ENCODE measurements at places on chromosomes 2 and 18.

- DNase-seq = no peak
These were observed 570.0 kb upstream of the GCFC2 start for GRCh38 chr2:76280686-76281085.

GRCh38 chr2:135409436-135409835, 121.6 kb downstream of the ZRANB3 start:
- no peak for DNase-seq

DNA sequence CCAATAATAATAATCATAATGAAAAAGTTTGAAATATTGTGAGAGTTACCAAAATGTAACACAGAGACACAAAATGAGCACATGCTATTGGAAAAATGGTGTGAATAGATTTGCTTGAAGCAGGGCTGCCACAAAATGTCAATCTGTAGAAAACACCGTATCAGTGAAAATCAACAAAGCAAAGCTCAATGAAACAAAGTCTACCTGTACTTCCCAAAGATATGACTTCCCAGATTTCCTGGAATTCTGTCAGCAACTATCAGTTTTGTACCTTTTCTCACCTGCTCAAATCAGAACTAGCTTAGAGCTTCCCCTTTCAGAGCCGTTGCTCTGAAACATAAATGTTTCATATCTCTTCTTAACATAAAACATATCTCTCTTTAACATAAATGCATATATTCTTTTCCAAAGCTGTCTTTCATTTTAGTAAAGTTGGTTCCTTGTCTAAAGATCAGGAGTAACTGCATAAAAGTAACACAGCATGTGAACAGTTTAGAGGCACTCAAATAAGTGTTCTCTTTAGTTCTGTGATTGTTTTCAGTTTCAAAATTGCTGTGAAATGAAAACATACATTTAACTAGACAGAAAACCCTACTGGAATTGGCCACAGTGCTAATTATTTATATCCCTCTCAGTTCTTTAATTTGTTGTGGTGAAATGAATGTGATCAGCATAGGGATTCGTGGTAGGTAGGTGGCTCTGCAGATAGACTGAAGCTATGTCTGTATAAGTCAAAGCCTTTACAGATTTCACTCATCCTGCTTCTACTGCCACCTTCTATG, 262.5 kb downstream of the KCNJ3 start:
- no peak for DNase-seq

DNA sequence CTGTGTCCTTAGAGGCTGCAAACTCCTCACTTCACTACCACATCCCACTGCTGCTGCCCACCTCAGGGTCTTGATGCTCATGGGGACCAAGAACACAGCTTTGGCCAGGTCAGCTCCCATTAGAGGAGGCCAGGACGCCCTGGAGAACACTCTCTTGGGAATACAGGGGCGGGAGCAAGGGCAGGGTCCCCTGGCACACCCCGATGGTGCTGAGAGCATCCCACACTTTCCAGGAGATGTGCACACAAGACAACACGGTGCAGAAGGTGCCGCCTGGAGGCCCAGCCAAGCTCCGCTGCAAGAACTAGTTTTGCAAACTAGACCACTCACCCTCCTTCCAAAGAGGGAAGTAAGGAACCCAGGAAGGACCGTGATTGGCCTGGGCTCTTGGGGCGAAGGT, 304.4 kb upstream of the SALL3 start:
- no peak for DNase-seq

DNA sequence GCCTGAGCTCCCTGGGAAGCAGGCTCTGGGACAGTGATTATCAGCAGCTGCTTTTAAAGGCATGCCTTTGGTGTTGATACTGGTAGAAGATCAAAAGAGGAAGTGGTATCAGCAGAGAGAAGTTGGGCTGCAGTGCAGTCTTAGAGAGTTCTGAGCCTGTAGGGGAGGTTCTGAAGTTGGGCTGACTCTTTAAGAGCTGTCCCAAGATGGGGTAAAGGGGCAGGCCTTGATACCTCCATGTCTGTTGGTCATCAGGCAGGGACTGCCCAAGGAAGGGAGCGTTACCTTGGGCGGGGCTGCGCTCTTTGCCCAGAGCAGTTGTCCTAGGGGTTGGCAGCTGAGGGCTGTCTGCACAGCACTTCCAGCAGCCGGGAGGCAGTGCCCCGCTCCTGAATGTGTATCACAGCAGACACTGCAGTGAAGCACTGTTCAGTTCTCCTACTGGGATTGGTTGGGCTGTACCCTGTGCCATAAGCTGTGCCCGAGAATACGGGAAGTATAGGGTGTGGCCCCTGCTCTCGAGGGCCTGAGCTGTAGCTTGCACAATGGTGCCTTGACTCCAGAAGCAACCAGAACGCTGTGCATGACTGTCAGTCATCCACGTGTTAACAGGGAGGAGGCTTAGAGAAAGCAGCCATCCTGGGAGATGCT, 177.0 kb downstream of the CTIF start:
- no peak for DNase-seq

- DNase-seq = no peak
These were observed 97.9 kb upstream of the SERTAD2 start for GRCh38 chr2:64751286-64752260.

DNA sequence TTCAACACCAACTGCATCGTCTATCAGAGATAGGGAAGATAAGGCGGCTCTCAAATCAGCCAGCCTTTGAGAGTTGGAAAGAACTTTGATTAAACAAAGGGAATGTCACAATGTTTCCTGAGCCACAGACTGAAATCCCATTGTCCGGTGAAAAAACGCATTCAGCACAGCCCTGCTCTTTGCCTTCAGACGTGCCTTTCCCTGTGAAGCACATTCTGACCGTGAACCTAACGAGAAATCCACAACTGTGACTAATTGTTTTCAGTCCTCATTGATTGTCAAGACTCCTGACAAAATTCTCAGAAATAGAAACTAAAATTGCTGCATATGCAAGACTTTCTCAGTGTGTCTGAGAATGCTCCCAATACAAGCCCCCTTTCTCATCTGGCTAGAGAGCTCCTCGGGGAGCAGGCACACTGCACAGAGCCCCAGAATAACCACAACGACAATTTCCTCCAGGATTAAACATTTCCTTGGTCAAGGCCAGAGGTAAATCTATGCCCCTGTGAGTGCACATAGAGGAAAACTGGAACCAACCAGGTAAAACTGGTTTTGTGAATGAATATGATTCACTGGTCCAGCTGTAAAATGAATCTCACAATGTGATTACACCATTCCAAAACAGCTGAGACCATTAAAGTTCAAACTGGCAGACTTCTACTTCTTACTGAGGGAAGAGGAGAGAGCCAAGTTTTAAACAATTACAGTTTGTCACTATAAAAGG, 561.9 kb upstream of the ID2 start:
- DNase-seq = no peak

GRCh38 chr2:136645236-136645828, 120.0 kb upstream of the THSD7B start:
- no peak for DNase-seq

GRCh38 chr2:157174321-157174720, 83.2 kb upstream of the GALNT5 start:
- DNase-seq = no peak

GRCh38 chr2:195572895-195573683, 83.9 kb upstream of the SLC39A10 start:
- DNase-seq = no peak

GRCh38 chr18:75408554-75409506, 18.7 kb downstream of the SMIM21 start:
- no peak for DNase-seq

GRCh38 chr2:38499548-38500282, 103.0 kb downstream of the HNRNPLL start:
- no peak for DNase-seq

- no peak for DNase-seq
These were observed 508.0 kb downstream of the BCL11A start for GRCh38 chr2:60045456-60045855.

DNA sequence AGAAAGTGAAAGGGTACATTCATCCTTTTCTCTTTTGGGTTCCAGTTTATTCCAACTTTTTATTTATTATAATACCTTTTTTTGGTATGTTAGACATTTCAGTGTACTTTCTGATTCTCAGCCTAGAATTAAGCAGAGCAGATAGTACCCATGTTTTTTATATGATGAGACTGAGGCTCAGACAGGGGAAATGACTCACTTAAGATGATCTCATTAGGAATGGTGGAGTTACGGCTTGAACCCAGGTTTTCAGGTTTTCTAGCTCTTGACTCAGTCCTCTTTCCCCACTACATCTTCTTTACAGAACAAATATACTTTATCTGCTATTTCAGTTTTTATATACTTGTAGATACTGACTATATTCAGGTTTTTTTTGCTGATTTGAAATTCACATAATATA, 51.7 kb upstream of the OTX1 start:
- DNase-seq = no peak

- no peak for DNase-seq
These were observed 141.7 kb downstream of the ARL4C start for GRCh38 chr2:234355021-234355720.

DNA sequence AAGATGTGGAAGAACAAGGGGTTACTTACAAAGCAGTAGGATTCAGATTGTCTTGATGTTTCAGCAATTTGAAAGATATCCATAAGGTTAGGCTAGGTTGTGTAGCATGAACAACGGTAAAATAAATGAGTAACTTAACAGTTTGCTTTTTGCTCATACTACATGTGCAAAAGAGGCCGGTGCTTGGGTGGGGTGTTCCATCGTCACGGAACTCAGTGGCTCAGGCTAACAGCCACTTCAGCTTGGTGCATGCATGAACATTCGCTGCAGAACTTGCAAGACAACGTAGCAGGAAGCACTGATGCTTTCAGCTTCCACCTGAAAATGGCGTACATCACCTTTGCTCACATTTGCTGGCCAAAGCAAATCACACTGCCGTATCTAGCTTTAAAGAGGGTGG, 407.3 kb upstream of the CDH20 start:
- DNase-seq = no peak

DNA sequence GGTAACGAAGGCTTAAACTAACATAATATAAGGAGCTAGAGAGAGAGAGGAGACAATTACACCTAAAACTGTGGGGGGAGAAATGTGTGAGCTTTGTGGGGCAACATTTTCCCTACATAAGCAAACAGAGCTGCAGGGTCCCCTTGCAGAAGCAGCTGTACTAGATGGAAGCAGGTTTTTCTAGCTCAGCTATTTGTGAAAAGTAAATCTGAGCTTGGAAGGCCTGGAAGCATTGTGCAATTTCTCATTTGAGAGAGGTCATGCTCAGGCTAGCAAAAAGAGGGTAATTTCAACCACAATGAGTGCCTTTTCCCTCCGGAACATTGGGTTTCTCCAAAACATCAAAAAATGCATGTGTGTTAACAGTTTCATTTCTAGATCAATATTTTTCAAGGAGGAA, 130.0 kb downstream of the ARL4C start:
- DNase-seq = no peak

- DNase-seq = no peak
These were observed 216.1 kb downstream of the KCNJ3 start for GRCh38 chr2:154914561-154914960.

DNA sequence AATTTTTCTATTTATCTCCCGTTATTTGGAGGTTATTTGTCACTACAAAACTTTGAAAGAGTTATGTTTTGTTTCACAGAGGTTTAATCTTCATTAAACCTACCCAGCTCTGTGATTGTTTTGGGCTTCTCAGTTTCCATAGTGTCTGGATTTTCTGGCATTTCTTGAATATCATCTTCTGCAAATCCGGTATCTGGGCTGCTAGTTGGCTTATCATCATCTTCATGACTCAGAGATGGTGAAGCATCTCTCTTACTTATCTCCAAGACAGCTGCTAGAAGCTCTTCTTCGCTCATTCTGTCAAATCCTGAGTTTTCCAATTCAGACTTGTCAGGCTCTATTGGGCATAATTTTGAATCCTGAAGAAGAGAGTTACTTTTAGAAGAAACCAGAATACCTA, 55.6 kb downstream of the VIL1 start:
- DNase-seq = no peak

Measured in activated T-helper 1 cell treated with Interleukin-2 at 50 U/mL for 16 hours (primary cell).